ENCODE measurements at places on chromosomes 6 and 20. TPM values are rescaled to one million over a fixed set of nuclear protein-coding genes. Genes with fewer than 3 reads are reported as not detected.

DNA sequence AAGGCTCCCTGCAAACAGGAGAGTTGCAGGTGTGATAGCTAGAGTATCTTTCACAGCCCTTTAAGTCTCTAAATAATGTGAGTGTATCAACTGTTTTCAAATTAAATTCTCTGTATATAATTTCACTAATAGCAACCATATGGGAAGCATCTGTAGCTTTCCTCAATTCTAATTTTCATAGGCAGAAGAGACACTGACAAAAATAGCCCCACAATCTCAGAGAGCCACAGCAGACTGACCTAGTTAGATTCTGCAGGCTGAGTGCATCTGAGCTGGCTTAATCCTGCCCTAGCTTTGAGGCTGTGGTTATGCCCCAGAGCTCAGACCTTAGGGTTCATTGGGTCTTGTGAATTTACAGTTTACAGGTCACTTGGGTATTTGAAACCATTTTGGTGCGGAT is 63.9 kb downstream of the MAP7 start:
- peak; percentile 66 for DNase-seq

Gene FITM2
- polyA plus RNA-seq, result 2.8 TPM

- DNase-seq, result no peak
These were observed 865.3 kb upstream of the GJE1 start for GRCh38 chr6:141267420-141267819.

Gene BTBD3
- polyA plus RNA-seq, result 14.7 TPM

- no peak for DNase-seq
These were observed 436.6 kb downstream of the PRKN start for GRCh38 chr6:162290846-162291465.

GRCh38 chr20:37279820-37280219 is 9.6 kb upstream of the MANBAL start:
- DNase-seq, result no peak

GRCh38 chr20:2921506-2921905 is 48.2 kb downstream of the PTPRA start:
- DNase-seq, result no peak

GRCh38 chr6:71402096-71402495 is 113.5 kb downstream of the OGFRL1 start:
- DNase-seq, result no peak

All from SK-N-SH (cell line).